ENCODE measurements at places on chromosomes 1 and 21.
A peak's percentile ranks its signal among the peaks of the same experiment; 100 is the strongest.

- peak; percentile 56 for DNase-seq
These were observed 36.5 kb downstream of the FHAD1 start for GRCh38 chr1:15283526-15283925.

- DNase-seq, result peak; percentile 84
These were observed 20.6 kb upstream of the PPM1J start for GRCh38 chr1:112735752-112736151.

- peak; percentile 18 for DNase-seq
These were observed 12.3 kb downstream of the ZMPSTE24 start for GRCh38 chr1:40270152-40270834.

- no peak for DNase-seq
These were observed 46.7 kb downstream of the ZBTB18 start for GRCh38 chr1:244097523-244098405.

DNA sequence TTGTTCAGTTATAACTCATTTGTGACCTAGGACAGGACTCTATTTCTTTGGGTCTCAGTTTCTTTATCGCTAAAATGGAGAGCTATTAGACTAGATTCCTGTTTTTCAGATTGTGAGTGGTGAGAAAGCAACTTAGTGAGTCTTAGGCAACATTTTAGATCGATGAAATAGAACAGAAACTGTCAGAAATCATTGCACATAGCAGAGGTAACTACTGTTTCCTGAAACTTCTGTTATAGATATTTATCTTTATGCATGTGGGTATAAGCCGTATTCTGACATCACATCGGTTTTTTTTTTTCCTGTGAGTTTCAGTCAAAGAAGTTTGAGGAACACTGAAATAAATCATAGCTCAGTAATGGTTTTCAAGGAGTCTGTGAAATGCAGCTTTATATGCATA lies 42.1 kb upstream of the DNAJC6 start:
- no peak for DNase-seq

GRCh38 chr1:54287176-54287650 lies 87.2 kb downstream of the MRPL37 start:
- peak; percentile 88 for DNase-seq

DNA sequence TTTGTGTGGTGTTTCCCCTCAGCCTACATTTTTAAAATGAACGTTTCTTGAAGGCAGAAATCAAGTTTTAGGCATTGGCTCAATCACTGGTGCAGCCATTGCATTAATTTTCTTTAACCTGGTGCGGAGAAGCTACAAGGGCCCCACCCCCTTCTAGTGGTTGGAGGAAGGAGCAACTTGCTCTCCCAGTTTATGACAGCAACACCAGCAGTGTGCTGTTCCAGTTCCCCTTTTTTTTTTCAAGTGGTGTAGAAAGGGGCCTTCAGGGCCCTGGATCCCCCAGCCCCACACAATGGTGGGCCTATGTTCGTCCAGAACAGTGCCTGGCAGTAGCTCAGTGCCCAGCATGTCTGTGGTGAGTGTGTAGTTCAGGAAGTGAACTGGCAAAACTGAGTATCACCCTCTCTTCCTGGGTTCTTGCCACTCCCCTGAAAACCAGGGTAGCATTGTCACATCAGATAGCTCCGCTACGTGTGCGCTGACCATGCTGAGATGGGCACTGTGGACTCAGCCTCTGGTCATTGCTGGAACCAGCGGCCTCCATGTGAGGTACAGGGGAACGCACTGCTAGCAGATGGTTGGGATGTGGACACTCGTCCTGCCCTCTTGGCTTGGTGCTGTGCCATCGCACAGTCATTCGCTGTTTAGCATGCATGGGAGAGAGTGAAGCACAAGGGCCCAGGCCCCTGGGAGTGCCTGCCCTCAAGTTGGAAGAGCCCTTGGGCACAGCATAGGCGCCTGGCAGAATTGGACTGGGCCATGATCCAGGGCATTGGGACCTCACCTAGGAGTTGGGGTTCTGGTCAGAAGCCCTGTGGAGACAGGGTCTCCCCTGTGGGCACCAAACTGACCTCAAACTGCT lies 7.2 kb downstream of the ARF1 start:
- DNase-seq, result no peak

- DNase-seq, result no peak
These were observed 29.5 kb downstream of the CD247 start for GRCh38 chr1:167488786-167489185.

DNA sequence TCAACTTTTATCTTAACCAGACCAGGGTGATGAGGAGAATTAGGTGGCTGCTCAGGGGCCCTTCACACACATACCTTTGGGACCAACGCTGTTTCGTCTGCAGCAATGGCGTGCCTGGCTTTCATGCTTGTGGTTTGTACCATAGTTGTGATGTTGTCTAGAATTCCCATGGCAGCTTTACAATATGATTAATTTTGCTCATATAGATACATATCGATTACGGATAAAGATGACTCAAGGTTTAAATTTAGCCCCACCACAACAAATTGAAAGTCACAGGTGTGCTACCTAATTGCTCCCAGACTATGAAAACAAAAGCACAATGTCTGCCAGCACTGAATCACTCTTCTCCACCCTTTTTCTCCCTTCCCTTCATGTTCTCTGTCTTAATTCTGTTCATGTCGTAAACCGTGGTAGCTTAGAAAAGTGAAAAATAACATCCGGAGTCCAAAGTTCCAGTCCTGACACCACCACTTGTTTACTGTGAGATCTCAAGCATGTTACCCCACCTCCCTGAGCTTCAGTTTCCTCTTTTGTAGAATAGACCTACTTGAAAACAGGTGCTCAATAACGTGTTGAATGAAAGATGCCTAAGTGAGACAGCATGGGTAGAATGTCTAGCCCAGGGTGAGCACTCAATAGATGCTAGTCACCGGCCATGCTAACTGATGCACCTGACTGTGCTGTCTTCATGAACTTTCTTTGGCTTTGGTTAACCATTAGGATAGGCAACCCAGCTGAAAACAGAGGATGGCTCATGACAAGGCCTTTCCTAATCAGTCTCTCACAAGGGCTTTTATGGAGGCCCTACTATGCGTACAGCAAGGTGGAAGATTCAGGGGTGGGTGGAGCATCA lies 22.1 kb upstream of the JUN start:
- no peak for DNase-seq

- peak; percentile 73 for DNase-seq
These were observed 26.1 kb upstream of the LAMC2 start for GRCh38 chr1:183159960-183160359.

DNA sequence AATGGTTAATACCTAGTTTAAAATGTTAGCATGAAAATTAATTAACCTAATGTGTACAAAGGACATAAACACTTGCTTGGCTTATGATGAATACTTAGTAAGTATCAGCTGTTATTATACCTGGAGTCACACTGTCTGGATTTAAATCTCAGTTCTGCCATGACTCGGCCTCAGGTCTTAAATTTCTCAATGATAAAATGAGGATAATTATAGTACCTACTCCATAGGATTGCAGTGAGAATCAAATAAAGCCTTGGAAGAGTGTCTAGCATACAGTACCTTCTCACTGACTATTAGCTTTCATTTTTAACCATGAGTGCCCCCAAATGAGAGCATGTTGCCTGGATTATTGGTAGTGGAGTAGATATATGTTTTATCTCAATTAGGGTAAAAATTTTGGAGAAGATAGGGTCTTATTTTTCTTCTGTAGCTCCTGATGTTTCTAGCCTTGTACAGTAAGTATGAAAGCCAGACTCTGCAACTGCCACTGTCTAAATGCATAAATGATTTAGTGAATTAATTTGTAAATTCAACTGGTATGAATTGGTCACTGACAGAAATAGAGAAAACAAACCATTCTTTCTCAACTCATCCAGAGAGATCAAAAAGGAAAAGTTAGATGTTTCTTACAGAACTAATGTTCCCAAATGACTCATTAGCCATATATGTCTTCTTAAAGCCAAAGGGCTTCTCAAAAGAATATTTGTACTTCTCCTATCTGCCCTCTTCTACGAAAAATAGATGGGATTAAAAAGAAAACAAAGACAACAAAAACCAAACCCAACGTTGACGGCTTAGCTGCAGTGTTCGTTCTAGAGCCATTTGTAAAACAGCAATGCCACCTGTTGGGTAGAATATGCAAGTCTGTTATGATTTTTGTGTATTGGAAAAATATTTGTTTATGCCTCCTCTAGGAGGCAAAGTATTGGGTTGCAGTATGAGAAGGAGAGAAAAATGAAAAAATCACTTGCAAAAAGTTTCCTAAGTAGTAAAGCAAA lies 53.8 kb upstream of the MROH9 start:
- DNase-seq, result no peak

GRCh38 chr1:77888081-77888780 lies at the start of gene NEXN:
Gene NEXN (plus strand): TSS chr1:77888624. CDS start chr1:77916107, 27,483 bp downstream.
- DNase-seq, result peak; percentile 38

DNA sequence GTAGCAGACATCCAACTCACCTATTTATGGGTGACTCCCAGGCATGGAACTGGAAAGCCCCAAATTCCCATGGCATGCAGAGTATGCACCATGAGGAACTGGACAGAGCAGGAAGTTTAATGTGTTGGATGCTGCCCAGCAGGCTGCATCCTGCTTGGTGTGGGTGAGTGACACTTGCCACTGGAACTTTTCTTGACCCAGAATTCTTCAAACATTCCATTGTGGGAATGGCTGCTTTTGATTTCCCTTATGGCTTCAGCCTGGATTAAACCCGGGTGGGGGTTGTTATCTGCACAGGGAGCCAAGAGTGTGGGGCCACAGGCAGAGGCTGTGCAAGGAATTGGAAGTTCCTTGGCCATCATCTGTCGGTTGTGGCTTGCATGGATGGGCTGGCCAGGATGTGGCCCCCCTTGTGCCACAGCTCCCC lies 26.9 kb upstream of the BACE2 start:
- DNase-seq, result no peak

GRCh38 chr21:36628106-36628505 lies 70.8 kb upstream of the SIM2 start:
- DNase-seq, result no peak

GRCh38 chr1:231630558-231631205 lies 4.1 kb downstream of the DISC1 start:
- DNase-seq, result no peak

GRCh38 chr1:204445860-204446412 lies 34.3 kb upstream of the PPP1R15B start:
- DNase-seq, result peak; percentile 51

DNA sequence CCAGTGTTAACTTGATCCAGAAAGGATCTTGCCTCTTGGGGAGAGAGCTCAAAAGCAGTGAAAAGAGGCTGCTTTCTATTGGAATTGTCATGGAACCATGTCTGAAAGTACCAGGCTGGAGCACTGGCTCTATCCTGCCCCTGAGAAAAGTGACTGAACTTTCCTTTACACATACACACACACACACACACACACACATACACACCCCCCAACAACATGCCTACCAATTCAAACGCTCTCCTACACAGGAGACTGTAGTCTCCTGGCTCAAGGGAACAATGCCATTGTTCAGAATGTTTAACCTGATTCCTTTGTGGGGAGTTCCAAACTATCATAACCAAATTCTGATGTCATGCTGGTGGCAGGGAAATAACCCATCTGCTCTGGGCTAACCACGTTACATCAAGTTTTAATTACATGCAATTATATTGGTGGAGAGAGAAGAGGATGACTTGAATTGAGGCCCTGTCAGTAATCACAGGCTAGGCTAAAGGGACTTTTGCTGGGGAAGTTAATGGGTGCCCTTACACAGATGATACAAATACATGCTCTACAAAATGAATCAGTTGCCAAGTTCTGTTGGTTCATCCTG lies 52.3 kb upstream of the DUSP10 start:
- DNase-seq, result no peak

GRCh38 chr1:159798893-159799292 lies 3.3 kb upstream of the FCRL6 start:
- peak; percentile 88 for DNase-seq

DNA sequence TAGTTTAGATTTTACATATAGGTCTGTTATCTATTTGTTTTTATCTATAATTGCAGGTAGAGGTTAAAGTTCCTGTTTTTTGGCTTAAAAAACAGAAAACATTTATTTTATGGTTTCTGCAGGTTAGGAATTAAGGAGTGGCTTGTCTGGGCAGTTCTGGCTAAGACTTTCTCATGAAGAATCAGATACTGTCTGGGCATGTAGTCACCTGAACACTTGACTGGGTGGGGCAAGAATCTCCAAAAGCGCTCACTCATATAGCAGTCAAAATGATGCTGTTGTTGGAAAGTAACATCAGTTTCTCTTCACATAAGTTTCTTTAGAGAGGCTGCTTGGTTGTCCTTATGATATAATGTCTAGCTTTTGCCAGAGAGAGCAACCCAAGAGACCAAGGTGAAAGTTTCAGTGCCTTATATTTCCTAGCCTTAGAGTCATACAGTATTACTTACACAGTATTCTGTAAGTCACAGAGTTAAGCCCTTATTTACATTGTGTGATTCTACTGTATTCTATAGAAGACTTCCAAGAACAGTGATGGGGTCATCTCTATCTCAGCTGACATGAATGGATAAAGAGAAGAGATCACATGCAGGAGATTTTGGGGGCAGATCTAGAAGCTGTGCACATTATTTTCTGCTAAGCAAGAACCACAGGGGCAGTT lies 125.4 kb upstream of the GPR52 start:
- no peak for DNase-seq

DNA sequence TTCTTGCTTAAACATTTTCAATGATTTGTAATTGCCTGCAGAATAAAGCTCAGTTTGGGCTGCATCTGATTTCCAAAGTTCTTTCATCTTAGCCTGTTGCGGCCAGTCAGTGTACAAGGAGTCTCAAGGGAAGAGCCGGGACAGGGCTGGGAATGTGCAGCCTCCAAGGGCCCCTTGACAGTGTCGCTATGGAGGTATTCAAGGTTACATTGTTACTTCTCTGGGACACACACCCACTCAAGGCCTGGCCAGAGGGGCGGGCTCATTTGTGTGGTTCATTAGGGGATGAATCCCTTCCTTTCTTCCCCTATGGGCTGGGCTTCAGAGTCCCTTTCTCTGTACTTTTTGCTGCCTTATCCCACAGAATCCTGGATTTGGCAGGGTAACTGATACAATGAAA lies 107.6 kb upstream of the CSF3R start:
- DNase-seq, result no peak

- DNase-seq, result no peak
These were observed 194.0 kb downstream of the NRIP1 start for GRCh38 chr21:14870853-14871149.

DNA sequence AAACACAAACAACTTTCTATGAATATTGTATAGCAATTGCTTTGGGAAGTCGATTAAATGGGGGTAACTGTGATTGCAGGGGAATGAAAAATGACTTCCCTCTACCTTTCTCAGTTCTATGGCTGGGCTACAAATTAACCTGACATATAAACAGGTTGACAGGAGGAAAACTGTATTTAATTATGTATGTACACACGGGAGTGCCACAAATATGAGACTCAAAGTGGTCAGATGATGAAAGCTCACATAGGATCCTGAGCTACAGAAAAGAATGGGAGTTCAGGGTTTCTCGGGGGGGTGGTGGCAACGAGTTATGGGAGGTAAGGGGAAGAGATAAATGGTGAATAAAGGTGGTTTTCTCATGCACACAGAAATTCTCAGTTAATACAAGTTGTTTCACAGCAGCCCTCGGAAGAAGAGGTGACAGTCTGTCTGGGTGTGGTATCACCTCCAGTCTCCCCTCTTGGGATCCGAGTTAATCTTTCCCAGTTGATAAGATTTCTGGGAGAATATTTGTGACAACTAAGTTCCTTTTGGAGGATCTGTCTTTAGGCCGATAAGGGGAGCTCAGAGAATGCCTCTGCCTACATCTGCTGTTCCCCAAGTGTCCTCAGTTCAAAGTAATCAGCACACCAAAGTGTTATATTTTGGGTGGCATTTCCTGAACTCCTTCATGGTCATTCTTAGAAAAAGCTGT lies 26.3 kb downstream of the GADD45A start:
- DNase-seq, result no peak
